ENCODE measurements at places on chromosomes 5 and 9. TPM values are rescaled to one million over a fixed set of nuclear protein-coding genes. Genes with fewer than 3 reads are reported as not detected.

TMEM215 gene
- total RNA-seq: not detected

GPR150 gene
- total RNA-seq: 0.50 TPM

DMRT3 gene
- total RNA-seq: not detected

ZNF354C gene
- 5.9 TPM for total RNA-seq

GRCh38 chr5:77696120-77696519 is 57.6 kb upstream of the OTP start:
- no peak for DNase-seq

- DNase-seq: no peak
Observed at GRCh38 chr5:84478603-84479002, 93.9 kb upstream of the EDIL3 start.

GRCh38 chr5:3684771-3685354 is 89.2 kb downstream of the IRX1 start:
- no peak for DNase-seq

DNA sequence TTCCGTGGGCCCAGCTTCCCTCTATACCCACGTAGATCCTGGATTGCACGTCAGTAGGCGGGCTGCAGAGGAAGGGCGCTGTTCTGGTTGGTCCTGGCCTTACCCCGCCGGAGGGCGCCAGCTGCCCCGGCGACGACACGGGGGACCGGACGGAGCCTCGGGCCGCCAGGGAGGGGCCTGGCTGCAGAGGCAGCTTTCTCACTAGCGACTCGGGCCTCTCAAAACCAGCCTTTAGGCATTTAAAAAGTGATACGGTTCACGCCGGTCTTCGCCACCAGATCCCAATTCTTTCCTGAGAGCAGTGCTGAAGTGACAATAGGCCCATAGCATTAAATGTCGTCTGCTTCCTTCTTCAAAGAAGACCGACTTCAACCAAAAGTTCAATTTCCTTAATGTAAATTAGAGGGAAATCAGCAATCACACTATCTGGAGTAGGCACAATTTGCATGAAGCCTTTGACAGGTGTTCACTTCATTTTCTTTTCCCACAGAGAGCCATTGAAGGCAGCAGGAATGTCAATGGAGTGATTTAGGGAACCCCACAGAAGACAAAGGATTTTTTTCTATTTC is 17.6 kb upstream of the UBE2D2 start:
- DNase-seq: peak; percentile 69

DNA sequence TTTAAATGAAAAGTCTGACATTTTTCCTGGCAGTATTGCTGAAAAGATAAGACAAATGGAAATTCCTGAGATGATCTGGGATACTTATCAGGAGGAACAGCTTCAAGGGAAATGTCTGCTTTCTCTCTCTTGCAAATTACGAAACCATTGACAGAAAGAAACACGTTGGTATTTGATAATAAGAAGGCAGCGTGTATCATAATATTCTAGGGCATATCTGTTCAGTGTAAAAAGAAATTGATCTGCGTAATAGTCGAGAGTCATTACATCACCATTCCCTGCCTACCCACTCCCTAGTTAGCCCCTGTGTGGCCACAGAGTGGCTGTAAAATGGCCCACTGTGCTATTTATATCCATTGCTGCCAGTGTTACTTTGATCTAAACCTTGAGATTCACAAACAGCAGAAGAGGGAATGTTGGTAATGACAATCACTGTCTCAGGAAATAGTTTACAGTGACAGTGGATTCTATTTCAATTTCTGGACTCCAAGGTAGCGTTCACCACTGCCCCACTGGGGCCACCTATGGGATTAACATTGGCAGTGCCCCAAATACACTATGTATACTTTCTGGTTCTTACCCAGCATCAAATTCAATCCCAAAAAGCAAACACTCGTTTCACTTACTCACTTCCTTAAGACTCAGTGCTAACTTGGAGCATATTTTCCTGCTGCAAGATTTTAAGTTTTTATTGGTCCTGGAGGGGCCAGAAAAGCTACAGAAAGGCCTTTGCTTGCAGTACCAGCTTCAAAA is 133.4 kb upstream of the GAS1 start:
- no peak for DNase-seq

Data from activated CD4-positive, alpha-beta memory T cell treated with anti-CD3 and anti-CD28 coated beads for 36 hours (primary cell).